Activated B cell treated with CpG ODN at 0.5 μM for 24 hours (primary cell): ENCODE measurements at places on chromosomes 3 and 15. TPM values are rescaled to one million over a fixed set of nuclear protein-coding genes. Genes with fewer than 3 reads are reported as not detected.

Gene ITPKA
- total RNA-seq = 0.18 TPM in 1 of 2 replicates, not detected in the other

Gene IL5RA
- total RNA-seq = not detected in 2 replicates

Gene RNF7
- 60.7 and 62.1 TPM in 2 replicates for total RNA-seq

Gene TTLL13
- total RNA-seq = 0.49 and 2.2 TPM in 2 replicates

Gene DZIP3
- total RNA-seq = 15.5 and 16.7 TPM in 2 replicates

Gene SEMA6D
- total RNA-seq = not detected in 2 replicates

Gene TLR9
- total RNA-seq = 10.4 and 11.4 TPM in 2 replicates

Gene IGF1R
- 5.9 and 6.7 TPM in 2 replicates for total RNA-seq

Gene PTX3
- total RNA-seq = not detected in 2 replicates

Gene TOP2B
- total RNA-seq = 117 and 125 TPM in 2 replicates

Gene STRIT1
- total RNA-seq = not detected in 2 replicates

Gene PLSCR2
- not detected in 2 replicates for total RNA-seq

Gene PLA2G4D
- total RNA-seq = not detected in 2 replicates

Gene CNTN4
- 0.05 TPM in 1 of 2 replicates, not detected in the other for total RNA-seq

Gene RPL22L1
- total RNA-seq = 109 and 124 TPM in 2 replicates

Gene SLC27A2
- total RNA-seq = 0.22 and 0.29 TPM in 2 replicates

Gene SEC61A1
- total RNA-seq = 83.2 and 84.0 TPM in 2 replicates

Gene ANKRD63
- 0.32 TPM in 1 of 2 replicates, not detected in the other for total RNA-seq

Gene IL17RC
- total RNA-seq = 0.11 and 0.29 TPM in 2 replicates

Gene DNAJA4
- 18.8 and 22.3 TPM in 2 replicates for total RNA-seq

Gene THRB
- 0.31 and 0.86 TPM in 2 replicates for total RNA-seq

Gene TRPM1
- 0.05 TPM in 1 of 2 replicates, not detected in the other for total RNA-seq

Gene SKOR1
- total RNA-seq = 0.53 and 0.64 TPM in 2 replicates

Gene AADACL2
- total RNA-seq = not detected in 2 replicates

Gene ARHGEF26
- total RNA-seq = 0.05 TPM in 1 of 2 replicates, not detected in the other

Gene ALDH1A2
- not detected in 2 replicates for total RNA-seq

Gene CD86
- 31.2 and 31.7 TPM in 2 replicates for total RNA-seq

Gene MRPL3
- total RNA-seq = 79.9 and 81.7 TPM in 2 replicates

Gene RTP4
- 7.4 and 9.0 TPM in 2 replicates for total RNA-seq

Gene HHATL
- not detected in 2 replicates for total RNA-seq

Gene ARPP21
- not detected in 2 replicates for total RNA-seq

Gene SLC51B
- not detected in 2 replicates for total RNA-seq

Gene PFN2
- 3.4 and 5.4 TPM in 2 replicates for total RNA-seq

Gene ZSCAN2
- 16.0 and 18.7 TPM in 2 replicates for total RNA-seq

Gene ROPN1
- not detected in 2 replicates for total RNA-seq

Gene XIRP1
- 0.29 and 0.60 TPM in 2 replicates for total RNA-seq

Gene FHIT
- 3.8 and 5.5 TPM in 2 replicates for total RNA-seq
